ENCODE measurements at places on chromosomes 7 and 10.

DNA sequence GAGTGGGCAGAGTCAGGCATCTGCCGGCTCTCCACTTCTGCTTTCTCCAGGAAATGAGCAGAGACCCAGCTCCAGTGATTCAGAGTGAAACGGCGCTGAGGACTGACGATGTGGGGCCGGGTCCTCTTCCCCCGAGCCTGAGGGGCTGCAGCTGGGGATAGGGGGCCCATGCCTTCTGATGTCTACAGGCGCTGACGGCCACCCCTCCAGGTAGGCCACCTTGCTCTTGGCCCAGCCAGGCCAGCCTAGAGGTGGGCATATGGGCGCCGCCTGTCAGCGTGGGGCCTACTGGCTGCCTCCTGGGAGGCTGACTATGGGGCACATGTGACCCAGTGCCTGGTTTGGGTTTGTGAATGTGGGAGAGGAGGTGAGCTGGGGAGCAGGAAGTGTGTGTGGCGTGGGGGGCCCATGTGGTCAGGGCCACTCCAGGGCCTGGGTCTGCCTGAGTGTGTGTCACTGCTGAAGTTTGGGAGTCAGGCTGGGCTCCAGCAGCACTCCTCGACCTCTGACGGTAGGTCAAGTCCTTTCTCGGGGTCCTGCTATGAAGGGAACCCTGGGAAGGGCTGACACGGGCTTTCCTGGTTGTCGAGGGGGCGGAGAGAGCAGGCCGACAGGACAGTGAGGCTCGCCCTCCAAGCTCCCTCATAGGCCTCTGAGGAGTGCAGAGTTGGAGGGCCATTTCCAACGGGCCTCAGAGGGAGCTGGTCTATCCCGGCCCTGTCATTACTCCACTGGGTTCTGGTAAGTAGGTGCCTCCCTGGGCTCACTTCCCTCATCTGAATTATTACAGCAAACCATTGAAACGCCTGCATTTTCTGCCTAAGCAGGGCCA is at the start of gene WDFY4:
Gene WDFY4 (plus strand): TSS at position 82 of the 832 bp plus-strand sequence. CDS start 24,860 bp downstream, outside the sequence.
- DNase-seq: no peak

- DNase-seq: no peak
Observed at GRCh38 chr7:15680446-15680845, 6.0 kb downstream of the MEOX2 start.

DNA sequence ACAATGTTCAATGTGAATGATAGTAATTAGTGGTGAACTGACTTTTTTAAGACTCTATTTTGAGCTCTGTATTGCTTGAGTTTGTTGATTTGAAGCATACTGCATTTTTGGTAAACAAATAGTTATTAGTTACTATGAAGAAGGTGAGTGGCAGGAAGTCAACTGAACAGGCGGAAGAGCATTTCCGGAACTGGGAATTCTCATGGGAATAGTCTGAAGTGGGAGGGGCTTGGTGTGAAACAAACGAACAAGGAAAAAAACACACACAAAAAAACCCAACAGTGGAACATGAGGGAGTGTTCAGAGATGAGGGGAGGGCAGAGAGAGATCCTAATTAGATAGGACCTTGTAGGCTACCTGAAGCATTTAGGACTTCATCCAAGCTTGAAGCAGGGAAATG is 43.9 kb upstream of the C1QL3 start:
- no peak for DNase-seq

- DNase-seq: no peak
Observed at GRCh38 chr10:35511647-35512046, 93.5 kb upstream of the GJD4 start.

DNA sequence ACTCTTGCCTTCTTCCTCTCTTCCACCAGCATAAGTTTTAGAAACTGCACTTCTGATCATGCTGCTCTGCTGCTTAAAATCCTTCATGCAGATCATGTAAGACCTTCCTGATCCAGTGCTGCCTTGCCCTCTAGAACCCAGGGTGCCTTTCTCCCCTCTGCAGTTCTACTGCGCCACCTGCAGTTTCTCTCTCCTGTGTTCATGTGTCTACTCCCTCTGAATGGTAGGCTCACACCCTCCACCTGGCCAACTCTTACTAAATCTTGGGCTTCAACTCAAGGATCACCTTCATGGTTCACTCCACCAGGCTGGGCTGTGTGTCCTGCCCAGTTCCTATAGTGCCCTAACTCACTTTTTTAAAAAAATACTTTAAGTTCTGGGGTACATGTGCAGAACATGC is 174.6 kb upstream of the ITGB1 start:
- no peak for DNase-seq

DNA sequence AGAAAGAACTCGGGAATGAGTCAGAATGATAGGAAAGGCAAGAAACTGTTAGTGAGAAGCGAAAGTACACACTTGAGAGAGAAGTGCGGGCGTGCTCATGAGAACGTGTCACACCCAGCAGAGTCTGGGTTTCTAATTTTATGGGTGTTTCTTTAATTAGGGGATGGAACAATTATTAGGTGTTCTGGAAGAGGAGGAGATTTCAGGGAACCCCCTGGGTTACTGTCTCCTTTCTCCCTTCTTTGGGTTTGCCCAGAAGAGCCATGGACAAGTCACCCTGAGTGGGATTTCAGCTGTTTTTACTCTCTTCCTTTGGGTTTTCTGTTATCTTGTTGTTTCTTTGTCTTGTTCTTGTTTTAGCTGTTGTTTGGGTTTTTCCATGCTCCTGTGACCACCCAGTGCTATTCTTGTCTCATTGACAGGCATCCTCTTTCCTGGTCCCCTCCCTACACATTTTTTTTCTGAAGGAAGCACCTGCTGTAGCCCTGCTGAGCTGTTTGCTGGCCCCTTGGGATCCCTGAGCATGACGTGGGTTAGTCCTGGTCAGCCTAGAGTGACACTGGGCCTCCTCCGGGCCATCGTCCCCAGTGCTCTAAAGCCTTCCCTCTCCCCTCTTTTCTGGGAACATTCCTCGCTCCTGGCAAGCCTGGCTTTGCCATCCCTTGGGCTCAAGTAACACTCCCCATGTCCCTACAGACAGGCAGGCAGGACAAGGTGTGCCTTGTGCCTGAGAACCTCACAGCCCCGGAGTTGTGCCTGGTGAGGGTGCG is 3.5 kb downstream of the SH2D4B start:
- DNase-seq: no peak

- no peak for DNase-seq
Observed at GRCh38 chr7:156777364-156778069, 115.5 kb downstream of the LMBR1 start.

DNA sequence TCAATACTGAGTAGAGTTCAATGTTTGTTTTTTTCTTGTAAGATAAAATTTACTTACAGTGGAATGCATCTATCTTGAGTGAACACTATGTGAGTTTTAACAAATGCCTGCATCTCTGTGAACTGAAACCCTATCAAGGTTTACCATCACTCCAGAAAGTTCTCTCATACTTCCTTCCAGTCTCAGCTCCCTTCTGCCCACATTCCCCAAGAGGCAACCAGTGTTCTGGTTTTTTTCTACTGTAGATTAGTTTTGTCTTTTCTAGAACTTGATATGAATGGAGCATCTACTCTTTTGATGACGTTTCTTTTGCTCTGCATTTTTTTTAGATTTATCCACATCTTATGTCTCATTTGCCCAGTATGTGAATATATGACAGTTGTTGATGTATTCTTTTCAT is 17.1 kb downstream of the WIPI2 start:
- DNase-seq: no peak

DNA sequence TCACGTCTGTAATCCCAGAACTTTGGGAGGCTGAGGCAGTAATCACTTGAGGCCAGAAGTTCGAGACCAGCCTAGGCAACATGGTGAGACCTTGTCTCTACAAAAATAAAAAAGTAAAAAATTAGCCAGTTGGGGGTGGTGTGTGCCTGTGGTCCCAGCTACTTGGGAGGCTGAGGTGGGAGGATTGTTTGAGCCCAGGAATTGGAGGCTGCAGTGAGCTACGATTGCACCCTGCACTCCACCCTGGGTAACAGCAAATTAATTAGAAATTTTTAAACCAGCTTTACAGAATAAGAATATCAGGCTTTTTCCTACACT is 136.0 kb downstream of the EPC1 start:
- no peak for DNase-seq

- DNase-seq: no peak
Observed at GRCh38 chr7:117784315-117784714, 88.9 kb downstream of the CTTNBP2 start.

- DNase-seq: no peak
Observed at GRCh38 chr10:72059843-72060822, 28.2 kb downstream of the SPOCK2 start.

- DNase-seq: peak; percentile 43
Observed at GRCh38 chr7:74094224-74095101, 10.9 kb downstream of the LIMK1 start.

DNA sequence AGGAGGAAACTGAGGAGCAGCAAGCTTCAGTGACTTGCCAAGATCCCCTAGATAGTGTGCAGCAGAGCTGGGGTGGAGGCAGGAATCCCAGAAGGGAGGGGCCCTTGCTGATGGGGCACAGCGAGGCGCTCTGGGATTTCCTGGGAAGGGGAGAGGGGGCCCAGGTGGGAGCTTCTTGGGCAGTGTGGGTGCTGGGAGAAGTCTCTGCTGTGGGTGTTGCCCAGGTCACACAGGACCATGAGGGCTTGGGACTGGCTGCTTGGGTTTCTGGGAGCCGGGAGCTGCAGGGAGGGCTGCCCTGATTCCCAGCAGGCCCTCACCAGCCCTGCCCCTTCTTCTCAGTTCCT is 55.2 kb downstream of the TSPAN15 start:
- no peak for DNase-seq

DNA sequence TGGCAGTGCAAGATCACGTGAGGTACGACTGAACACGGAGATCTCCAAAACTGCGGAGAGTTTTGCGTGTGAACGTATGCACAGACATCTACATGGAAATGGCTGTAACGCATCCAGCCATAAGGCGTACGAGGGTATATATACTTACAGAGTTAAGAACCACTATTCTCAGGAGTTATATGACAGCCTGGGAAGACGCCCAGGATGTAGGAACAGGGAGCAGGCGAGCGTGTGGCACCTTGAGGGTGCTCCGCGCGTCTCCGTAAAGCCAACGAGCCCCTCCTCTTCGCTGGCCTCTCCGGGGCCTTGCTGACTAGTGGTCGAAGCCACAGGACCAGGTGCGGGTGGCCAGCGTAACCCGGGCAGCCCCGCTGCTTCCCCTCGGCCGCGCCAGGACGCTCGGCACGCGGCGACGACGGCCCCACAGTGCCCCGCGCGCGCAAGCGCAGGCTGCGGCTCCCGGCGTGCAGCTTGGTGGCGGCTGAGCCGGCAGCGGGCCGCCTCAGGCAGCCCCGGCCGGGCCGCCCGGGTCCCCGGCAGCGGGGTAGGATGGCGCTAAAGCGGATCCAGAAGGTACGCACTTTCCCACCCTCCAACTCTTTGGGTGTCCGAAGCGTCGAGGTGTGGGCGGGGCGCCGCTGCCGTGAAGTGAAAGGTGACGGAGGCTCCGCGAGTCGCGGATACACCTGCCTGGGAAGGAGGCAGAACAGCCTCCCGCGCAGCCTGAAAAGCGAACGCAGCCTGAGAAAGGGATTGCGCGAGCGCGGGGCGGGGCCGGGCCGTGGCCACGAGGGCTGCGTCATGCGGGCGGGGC is at the start of gene UBE2D4:
Gene UBE2D4 (plus strand): TSS at position 453 of the 814 bp plus-strand sequence. CDS start 97 bp downstream, at position 550.
- peak; percentile 78 for DNase-seq

DNA sequence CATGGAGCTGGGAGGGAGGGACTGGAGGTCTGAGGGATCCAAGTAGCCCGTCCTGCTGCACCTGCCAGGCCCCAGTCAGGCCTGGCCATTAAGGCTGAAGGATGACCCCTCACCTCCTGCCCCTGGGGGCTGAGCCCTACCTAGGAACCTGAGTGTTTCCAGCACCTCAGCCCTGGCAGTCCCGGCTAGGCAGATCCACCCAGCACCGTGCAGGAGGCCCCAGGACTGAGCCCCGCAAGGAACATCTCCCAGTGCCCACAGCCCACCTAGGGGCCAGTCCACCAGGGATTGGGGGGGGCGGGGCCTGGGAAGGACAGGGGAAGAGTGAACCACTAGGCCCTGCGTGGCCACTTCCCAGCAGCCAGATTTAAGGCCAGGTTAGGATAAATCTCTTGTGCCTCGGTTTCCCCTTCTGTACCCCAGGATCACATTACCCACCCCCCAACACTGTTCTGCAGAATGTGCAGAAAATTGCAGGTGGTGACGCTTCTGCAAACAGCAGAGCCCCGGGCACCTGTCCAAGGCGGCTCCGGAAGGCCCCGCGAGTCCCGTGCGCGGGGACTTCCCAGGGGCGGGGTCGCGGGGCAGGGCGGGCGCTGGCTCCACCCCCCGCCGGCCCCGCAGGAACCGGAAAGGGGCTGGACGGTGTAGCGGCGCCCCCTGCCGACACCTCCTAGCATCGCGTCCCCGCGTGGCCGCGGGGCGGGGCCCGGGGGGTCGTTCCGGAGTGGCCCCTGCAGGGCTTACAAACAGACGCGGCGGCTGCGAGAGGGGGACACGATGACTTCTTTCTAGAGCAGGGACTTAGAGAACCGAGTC is 55.9 kb downstream of the PWWP2B start:
- peak; percentile 89 for DNase-seq

GRCh38 chr7:18844735-18845134 is 272.7 kb downstream of the TWIST1 start:
- no peak for DNase-seq

- no peak for DNase-seq
Observed at GRCh38 chr7:15802425-15802824, 115.9 kb upstream of the MEOX2 start.

DNA sequence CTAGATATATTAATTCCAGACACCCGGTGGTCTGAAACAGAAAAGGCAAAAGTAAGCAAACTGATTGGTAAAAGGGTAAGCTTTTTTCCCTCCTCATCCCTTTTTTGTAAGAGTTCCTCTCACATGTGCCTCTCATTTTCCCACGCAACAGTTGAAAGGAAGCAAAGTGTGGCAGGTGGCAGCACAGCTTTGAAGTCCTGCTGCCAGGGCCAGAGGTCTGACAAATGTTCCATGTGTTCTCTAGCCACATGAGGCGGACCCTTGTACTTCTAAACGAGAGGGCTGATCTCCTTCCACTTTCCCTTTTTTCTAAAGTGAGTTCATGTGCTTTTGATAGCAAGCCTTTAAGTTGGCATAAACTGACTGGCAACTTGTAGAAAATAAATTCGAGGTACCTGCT is 217.5 kb downstream of the POLR1F start:
- DNase-seq: no peak

DNA sequence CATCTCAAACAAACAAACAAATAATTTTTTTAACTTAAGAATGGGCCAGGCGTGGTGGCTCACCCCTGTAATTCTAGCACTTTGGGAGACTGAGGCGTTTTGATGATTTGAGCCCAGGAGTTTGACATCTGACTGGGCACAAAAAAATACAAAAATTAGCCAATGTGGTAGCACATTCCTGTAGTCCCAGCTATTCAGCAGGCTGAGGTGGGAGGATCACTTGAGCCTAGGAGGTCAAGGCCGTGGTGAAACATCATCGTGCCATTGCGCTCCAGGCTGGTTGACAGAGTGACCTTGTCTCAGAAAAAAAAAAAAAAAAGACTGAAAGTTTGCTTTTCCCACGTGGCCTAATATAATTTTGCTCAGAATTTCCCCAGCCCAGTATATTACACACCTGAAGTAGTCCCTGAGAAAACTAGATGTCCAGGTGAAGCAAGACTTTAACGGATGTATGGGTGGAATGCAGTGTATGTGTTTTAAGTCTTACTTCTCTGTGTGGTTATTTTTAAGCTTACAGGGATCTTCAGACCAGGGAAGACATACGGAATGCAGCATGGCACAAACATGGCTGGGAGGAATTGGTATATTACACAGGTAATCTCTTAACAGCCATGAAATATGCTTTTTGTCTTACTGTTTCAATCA is 32.6 kb downstream of the NIPSNAP2 start:
- DNase-seq: no peak
